CD4-positive, alpha-beta T cell treated with Interleukin-4 for 1 hour (primary cell): ENCODE measurements at places on chromosomes 2 and 18.
A peak's percentile ranks its signal among the peaks of the same experiment; 100 is the strongest.

DNA sequence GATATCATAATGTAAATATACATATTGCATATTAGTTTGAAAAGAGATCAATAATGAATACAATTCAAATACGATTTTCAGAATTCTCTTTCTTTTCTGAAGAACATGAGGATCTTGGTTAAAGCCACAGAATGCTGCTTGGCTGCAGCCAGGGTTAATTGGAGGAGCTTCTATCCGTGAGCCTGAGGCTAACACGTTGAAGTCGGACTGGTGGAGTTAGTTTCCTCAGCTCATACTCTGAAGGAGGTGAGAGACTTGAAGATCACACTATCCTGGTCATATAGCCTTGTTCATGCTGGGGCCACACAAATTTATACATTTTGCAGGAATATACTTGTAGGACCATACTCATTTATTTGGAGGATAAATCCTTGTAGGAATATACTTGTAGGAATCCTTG lies 335.8 kb downstream of the TRIB2 start:
- no peak for DNase-seq

DNA sequence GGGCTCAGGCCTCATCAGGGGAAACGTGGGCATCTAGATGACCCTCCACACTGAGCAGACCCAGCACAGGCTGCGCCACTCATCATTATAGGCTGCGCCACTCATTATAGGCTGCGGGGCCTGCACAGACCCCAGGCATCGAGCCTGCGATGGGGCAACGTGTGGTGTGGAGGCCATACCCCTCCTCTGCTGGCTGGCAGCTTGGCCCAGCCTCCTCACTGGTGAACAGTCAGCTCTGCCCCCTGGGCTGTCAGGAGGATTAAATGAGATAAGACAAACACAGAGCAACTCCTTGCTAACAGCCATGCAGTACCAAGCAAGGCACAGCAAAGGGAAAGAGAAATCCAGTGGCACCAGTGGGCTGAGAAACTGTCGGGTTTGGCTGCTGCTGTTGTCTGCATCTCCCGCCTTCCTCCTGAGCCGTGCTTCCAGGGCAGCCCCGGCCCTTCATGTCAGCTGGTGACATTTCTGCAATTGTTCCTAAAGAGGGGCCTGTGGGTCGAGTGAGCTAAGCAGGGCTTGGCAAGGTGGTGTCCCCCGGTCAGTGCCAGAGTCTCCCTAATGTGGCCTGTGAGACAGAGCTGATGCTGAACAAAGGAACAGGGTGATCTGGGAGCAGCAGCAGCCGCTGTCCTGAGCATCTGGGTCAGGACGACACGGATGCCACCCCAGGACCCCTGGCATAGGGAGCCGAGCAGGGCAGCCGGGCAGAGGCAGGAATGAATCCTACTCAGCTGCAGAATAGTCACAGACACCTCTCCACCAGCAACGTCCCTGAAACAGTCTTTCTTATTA lies 48.7 kb downstream of the RRM2 start:
- no peak for DNase-seq

GRCh38 chr18:24514439-24514838 lies 54.0 kb downstream of the HRH4 start:
- peak; percentile 36 for DNase-seq

- peak; percentile 46 for DNase-seq
Observed at GRCh38 chr18:62450546-62451410, 72.0 kb upstream of the ZCCHC2 start.

- no peak for DNase-seq
Observed at GRCh38 chr18:67705748-67706147, 189.2 kb upstream of the DSEL start.

DNA sequence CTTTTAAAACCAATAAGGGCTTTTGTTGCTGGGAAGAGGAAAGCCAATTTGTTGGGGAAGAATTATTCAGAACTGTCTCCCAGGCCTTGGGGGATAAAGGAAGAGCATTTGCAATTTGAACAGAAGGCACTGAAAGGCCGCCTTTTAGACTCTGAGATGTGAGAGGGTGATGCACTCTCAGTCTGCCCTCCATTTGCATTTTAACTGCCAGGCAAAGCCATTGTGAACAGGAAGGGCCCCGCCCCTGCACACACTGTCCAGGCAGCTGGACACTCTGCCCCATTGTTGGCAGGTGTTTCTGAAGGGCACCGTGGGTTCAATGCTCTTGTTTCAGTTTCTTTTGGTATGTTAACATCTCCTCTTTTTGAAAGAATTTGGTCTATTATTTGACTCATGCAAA lies 169.5 kb upstream of the COPS8 start:
- no peak for DNase-seq

DNA sequence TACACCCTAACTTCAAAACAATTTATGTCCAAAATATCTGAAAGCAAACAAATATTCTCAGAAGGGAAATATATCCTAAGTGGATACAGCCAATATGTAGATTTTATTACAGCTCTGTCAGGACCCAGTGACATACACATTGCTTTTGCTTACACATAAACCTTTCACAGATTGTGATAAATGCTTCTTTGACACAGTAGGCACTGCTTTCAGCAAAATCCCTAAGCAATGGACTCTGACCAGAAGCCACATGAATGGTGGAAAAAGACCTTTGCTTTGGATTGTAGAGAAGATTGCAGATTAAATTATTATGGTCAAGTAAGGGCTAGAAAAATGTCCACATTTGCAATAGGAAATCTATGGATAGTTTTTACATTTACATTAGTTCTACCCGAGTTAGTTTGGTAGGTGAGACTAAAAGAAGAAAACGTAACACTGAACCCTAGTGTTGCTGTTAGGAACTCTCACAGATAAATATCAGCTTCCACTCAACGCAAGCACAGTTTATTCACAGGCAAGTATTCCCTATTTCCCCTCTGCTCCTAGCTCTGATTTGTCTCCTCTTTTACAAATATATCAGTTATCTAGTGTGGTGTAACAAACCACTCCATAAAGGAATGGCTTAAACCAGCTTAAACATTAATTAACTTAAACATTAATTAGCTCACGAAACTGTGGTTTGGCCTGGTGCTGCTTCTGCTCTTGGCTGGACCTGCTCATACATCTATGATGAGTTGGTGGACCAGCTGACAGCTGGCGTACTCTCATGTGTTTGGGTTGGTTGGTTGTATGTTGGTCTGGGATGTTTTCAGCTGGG lies 23.6 kb upstream of the SERPINE2 start:
- no peak for DNase-seq

GRCh38 chr18:8661754-8662559 lies 43.4 kb upstream of the MTCL1 start:
- DNase-seq: no peak

- DNase-seq: no peak
Observed at GRCh38 chr18:79530821-79531220, 135.1 kb downstream of the NFATC1 start.

GRCh38 chr2:132909427-132909826 lies 239.4 kb upstream of the LYPD1 start:
- no peak for DNase-seq

GRCh38 chr2:191382801-191383200 lies 137.6 kb downstream of the MYO1B start:
- no peak for DNase-seq

GRCh38 chr2:225757248-225757647 lies 357.7 kb downstream of the NYAP2 start:
- no peak for DNase-seq

- DNase-seq: no peak
Observed at GRCh38 chr2:2703762-2704427, 372.8 kb upstream of the MYT1L start.

- DNase-seq: no peak
Observed at GRCh38 chr18:3528231-3528630, 78.3 kb downstream of the TGIF1 start.

DNA sequence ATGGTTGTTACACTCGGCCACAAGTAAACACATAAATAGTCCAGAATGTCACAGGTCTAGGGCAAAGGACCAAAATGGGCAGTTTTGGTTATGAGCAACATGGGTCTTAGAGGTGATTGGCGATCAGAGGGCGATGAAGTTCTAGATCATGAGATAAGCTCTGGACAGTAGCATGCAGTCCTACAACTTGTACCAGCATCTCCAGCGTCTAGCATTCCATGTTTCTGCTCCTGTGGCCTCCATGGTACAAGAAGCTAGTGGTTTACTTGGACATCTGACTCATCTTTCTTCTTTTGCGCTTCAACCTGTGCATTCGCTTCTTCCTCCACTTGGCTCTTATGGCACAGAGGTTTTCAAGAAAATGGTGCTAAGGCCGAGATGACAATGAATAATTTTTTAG lies 8.9 kb upstream of the MMADHC start:
- no peak for DNase-seq

GRCh38 chr2:172999641-173000386 lies 75.8 kb upstream of the MAP3K20 start:
- DNase-seq: no peak

DNA sequence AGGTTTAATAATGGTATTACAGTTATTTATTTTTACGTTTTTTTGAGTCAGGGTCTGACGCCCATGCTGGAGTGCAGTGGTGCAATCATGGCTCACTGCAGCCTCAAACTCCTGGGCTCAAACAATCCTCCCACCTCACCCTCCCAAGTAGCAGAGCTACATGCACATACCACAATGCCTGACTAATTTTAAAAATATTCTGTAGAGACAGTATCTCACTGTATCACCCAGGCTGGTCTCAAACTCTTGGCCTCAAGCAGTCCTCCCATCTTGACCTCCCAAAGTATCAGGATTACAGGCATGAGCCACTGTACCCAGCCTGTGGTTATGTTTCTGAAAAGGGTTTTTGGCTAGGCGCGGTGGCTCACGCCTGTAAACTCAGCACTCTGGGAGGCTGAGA lies 120.8 kb downstream of the ESCO1 start:
- no peak for DNase-seq

DNA sequence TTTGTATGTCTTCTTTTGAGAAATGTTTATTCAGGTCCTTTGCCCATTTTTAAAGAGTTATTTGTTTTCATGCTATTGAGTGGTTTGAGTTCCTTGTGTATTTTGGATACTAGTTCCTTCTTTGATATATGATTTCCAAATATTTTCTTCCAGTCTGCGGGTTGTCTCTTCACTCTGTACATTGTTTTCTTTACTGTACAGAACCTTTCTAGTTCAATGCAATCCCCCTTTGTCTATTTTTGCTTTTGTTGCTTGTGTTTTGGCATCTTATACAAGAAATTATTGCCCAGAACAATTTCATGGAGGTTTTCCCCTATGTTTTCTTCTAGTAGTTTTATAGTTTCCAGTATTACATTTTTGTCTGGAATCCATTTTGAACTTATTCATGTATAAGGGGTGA lies 62.5 kb upstream of the ACVR1C start:
- no peak for DNase-seq

GRCh38 chr2:145864501-145864900 lies 1344.6 kb upstream of the ZEB2 start:
- DNase-seq: no peak
